NCI-H2107 (cell line): ENCODE measurements at places on chromosomes 16 and 17.
A peak's percentile ranks its signal among the peaks of the same experiment; 100 is the strongest.

DNA sequence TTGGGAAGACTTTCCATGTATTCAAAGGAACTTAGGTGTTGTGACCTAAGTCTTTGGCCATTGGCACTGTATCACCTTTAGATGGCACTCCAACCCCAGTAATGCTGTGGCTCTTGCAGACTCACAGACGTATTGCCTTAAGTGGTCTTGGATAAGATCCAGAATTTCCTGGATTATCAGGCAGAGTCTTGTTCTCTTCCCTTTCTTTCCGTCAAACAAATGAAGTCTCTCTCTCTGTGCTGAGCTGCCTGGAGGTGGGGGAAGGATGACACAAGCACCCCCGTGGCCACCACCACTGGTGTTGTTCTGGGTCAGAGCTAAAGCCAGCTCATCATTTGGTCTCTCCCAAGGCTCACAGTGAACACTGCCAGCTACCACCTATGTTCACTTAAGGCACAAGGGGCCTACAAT, 789.9 kb upstream of the KIF2B start:
- DNase-seq, result no peak

DNA sequence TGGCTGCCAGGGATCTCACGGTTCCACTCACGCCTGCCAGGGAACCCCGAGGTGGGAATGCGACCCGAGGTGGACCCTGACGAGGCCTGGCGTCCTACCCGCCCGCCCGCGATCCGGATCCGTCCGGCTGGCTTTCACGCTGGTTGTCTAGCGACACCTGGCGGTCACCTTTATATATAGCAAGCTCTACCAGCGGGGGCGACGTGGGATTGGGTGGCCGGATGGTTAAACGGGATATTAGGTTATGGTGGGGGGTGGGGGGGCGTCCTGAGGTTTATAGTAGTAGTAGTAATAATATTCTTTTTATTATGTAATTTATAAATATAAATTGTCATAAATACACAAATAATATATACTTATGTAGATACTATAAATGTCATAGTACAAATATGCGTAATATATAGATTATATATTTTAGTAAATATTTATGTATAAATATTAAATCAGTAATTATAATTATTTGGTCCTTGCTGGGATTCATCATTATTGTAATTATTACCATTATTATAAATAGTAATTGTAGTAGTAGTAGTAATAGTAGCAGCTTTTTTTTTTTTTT, 136.9 kb downstream of the KCNJ12 start:
- DNase-seq, result peak; percentile 20

DNA sequence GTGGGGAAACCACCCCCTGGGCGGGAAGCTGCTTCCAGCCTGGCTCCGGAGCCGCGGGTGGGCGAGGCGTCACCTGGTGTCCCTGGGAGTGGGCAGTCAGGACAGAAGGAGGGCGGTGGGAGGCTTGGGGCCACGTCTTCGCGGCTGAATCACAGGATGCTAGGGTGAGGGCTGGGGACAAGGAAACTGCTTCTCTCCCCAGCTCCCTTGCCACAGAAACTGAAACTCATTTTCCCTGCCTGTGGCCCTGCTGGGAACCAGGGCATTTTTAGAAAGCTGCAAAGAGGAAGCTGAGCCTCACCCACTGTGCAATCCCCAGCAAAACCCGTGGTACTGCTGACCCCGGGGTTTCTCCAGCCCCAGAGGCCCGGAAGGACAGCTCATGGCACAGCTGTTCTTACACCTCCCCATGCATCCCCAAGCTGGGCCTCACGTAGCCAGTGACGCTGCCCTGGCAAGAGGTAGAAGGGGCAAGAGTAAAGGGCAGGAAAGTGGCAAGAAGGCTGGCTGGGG, 8.2 kb downstream of the RHBDF2 start:
- no peak for DNase-seq

DNA sequence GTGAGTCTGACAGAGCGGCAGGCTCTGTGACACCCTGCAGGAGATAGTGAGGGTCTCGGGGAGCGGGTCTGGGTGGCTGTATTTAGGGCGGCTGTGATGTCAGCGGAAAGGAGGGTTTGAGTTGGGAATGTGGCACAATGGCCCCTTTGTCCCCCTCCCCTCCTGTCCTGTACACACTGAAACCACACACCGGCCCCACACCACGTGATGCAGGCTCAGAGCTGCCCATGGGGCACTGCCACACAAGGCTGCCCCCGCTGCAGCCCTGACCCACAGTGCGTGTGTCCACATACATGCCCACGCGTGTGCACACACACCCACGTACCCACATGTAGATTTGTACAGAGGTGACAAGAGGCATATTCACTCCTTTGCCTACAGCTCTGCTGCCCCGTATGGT, 15.3 kb downstream of the SGCA start:
- no peak for DNase-seq

- DNase-seq, result no peak
Measured at GRCh38 chr16:24971718-24972117, 43.5 kb downstream of the ARHGAP17 start.

DNA sequence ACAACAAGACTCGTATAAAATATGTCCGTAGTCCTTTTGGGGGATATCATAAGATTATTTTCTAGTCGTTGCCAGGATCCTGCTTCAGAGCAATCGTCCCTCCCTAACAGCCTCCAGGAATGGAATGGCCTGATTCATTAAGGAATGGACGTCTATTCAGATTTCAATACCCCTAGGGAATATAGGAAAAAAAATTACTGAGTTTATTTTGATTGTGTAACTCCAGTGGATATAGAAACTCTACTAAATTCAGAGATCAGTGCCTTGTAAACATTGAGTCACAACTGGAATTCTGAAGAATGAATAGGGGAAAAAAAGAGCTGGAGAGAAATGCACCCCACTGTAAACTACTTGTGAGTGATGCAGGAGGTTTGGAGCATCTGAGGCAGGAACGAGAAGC, 1171.5 kb upstream of the GOT2 start:
- no peak for DNase-seq

DNA sequence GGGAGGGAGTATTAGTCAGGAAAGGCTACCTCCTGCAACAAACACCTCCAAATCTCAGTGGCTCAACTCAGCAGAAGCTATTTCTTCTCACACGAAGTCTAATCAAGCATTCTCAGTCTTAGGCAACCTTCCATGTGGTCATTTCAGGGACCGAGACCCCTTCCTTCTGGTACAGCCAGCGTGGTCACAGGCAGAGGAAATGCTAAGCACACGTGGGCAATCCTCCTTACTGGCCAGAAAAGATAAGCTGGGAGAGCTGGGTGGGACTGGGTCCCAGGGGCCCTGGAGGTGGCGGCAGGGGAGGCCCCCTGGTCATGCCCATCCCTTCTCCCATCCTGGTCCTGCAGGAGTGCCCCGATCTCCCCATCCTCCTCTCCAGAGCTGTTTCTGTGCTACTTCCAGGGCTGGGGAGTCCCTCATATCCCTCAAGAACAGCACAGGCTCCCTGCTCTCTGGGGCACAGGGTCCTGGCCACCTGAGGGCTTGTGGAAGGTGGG, 5.7 kb upstream of the CX3CL1 start:
- no peak for DNase-seq

- no peak for DNase-seq
Measured at GRCh38 chr17:13420878-13421277, 180.9 kb downstream of the HS3ST3A1 start.

- peak; percentile 23 for DNase-seq
Measured at GRCh38 chr16:75053791-75054555, 55.1 kb downstream of the ZNRF1 start.

GRCh38 chr16:80341263-80341662, 199.5 kb upstream of the DYNLRB2 start:
- DNase-seq, result no peak

DNA sequence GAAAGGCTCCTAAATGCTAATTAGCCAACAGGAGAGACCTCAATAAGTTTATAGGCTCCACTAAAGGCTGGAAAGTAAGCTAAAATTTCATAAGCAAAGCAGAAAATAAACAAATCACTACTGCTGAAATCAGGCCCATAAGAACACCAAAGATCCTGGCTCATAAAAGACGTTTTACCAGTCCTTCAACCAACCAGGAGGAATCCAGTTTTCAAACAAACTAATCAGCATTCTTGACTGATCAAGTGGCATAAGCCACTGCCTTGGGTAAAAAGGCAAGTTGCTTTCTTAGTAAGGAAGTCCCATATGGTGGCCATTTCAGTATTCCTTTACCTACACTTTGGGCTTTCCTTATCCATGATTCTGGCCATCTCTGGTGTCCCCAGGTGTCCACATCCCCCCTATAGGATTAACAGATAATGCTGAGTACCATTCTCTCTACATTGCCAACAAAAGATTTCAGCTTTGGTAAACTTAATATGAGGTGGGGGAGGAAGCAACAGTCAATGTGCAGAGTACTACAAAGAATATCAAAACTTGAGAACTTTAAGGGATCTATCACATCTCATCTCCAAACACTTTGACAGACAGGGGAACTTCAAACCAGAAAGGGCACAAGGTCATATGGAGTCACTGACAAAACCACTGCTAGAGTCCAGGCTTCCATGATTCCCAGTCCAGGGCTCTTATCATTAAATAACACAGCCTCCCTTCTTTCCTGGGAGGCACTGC, 1.3 kb downstream of the TOM1L2 start:
- DNase-seq, result no peak

GRCh38 chr17:35345926-35346771, 27.3 kb downstream of the SLFN11 start:
- no peak for DNase-seq

GRCh38 chr16:87838643-87839541, 30.4 kb downstream of the SLC7A5 start:
- no peak for DNase-seq

- DNase-seq, result no peak
Measured at GRCh38 chr16:67364600-67365235, 28.6 kb downstream of the TPPP3 start.

DNA sequence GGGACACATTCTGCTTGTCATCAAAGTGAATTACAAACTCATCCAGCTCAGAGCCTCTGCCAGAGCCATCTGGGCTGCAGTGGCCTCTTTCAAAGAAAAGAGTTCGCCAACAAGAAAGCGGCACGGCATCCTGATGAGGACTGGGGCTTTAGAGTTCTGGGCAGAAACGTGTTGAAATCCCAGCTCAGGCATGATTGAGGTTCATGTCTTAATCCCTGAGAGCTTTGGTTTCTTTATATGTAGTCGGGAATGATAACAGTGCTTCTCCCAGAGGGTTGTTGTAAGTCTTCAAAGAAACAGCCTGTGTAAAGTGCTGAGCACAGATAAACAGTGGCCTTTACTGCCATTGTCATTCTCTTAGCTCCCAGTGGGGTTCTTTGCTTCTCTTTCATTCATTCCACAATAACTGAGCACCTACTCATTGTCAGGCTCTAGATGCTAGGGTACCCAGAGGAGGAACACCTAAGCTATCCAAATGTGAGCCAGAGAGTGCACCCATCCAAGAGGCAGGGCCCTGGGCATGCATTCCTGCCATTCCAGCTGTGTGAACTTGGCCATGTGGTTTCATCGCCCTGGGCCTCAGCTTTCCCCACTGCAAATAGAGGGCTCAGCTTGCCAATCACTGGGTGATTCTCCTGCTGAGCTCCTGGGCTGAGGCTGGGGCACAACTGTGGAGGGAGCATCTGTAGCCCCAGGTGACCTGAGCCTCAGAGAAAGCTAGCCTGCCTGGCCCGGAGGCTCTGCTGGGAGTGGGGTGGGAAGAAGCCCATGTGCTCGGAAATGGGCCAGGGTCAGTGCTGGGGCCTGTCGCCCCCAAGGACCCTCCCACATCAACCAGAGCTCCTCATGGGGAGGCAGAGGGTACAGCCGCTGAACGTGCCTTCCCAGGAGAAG, 38.3 kb upstream of the CRHR1 start:
- no peak for DNase-seq

DNA sequence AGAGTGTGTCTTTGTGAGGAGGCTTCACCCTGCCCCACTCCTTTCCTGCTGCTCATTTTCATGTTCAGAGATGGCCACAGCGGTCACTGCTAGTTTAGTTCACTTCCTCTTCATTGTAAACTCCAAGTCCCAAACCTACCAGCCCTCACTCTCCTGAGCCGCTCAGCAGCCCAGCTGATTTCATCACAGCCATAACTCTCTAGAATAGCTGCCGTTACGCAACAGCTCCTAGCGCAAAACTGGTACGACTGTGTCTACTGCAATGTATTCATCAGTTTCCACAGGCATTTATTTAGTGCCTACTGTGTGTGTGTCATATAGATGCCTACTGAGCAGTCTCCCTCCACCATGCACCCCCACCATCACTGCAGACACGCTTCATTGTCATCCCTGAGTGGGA, 233.5 kb upstream of the RPL38 start:
- no peak for DNase-seq

DNA sequence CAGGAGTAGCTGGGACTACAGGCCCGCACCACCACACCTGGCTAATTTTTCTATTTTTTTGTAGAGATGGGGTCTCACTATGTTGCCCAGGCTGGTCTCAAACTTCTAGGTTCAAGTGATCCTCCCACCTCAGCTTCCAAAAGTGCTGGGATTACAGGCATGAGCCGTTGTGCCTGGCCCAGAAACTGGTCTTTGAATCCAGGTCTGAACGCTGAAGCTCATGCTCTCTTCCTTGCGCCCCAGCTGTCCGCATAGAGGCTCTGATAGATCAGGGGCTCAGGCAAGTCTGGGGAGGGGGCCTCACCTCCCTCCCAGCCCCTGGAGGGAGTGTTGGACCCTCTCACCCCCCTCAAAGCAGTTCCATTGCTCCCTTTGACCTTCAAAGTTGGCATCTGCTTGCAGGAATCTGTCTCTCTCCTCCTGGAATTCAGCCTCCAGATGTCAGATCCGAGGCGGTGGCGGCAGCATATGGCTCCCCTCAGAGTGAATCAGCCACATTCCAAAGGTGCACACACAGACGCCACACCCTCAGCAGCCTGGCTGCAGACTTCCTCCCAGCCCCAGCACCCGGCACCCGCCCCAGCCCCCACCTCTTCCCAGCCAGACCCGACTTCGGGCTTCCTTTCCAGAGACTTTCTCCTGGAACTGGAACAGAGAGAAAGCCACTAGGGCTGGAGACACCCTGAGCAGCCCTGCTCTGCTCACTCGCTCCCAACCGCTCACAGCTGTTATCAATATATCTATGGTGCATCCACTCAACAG, 16.9 kb upstream of the GLIS2 start:
- no peak for DNase-seq

DNA sequence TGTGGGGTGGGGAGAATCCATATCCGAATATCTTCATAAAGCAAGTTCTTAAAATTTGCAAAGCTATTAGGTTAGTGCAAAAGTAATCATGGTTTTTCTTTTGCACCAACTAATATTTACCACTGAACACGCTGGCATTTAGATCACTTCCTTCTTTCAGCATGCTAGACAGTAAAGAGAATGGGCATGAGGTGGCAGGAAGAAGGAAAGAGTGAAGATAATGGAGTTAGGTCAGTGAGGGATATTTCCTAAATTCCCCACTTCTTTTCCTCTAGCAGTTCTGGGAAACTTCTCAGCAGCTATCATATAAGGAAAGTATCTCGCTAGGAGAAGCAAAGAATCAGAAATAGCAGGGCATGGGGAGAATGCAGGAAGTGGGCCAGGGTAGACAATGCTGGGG, 39.0 kb downstream of the SLC6A4 start:
- no peak for DNase-seq
